ENCODE measurements at places on chromosomes 3 and 15.

GRCh38 chr3:31645256-31645655 lies 112.5 kb downstream of the STT3B start:
- DNase-seq, result no peak

- DNase-seq, result no peak
Measured at GRCh38 chr3:1048558-1048957, 44.3 kb upstream of the CNTN6 start.

GRCh38 chr3:4898454-4899313 lies 80.6 kb upstream of the BHLHE40 start:
- DNase-seq, result peak; percentile 12

- DNase-seq, result no peak
Measured at GRCh38 chr15:73936181-73936580, 9.9 kb downstream of the LOXL1 start.

DNA sequence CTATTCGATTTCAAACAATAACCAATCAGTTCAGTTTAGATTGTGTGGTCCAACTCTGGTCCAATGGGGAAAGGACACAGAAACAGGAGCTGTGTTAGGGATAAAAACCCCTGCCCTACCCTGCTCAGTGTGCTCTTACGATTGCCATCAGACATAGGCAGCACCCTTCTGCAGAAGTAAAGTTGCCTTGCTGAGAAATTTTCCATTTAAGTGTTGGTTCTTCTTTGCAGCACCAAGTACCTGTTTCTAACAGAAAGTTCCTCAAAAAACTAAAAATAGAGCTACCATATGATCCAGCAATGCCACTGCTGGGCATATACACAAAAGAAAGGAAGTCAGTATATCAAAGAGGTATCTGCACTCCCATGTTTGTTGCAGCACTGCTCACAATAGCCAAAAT lies 206.2 kb upstream of the CNTN4 start:
- DNase-seq, result no peak

DNA sequence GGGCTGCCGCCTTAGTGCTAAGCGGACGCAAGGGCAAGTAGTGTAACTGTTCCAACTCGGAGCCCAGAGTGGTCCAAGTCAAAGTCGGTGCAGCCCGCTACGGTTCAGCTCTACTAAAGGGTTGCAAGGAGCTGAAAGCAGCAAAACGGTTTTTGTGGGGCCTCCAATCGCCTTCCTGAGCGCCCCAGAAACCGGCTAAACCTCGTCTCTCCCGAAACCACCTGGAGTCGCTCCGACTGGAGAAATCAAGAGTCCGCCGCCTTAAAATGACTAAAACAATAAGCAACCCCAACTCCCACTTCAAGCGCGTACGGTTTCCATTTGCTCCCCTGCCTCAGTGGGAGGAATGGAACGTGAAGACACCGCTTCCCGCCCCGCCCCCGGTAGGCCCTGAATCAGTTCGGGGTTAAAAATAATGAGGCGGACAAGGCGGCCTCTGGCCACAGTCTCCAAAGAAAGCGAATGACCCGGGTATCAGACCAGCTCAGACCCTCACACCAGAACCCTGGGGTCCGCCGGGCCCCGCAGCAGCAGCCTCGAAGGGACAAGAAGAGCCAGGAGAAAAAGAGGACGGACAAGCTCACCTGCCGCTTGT lies 401 bp downstream of the SEC11A start:
- DNase-seq, result peak; percentile 47

DNA sequence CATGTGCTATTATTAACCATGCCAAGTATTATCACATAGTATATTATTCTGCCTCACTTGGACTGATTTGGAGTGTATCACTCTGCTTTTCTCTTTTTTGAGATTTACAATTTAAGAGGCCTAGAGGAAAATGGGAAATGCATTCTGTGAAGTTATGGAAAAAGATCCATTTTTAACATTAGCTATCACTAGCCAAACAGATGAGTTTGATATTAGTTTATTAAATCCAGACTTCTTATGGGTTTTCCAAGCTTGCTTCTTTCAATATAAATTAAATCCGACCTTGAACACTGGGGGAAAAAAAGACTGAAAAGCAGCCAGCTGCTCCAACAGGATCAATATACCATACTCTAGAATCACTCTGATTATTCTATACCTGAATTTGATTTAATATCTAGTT lies 30.1 kb upstream of the PLOD2 start:
- no peak for DNase-seq

GRCh38 chr15:95853350-95853749 lies 477.1 kb upstream of the NR2F2 start:
- DNase-seq, result no peak

GRCh38 chr15:61871926-61872522 lies 188.2 kb downstream of the VPS13C start:
- peak; percentile 43 for DNase-seq

- DNase-seq, result peak; percentile 25
Measured at GRCh38 chr3:46408853-46409252, 1.8 kb downstream of the CCRL2 start.

DNA sequence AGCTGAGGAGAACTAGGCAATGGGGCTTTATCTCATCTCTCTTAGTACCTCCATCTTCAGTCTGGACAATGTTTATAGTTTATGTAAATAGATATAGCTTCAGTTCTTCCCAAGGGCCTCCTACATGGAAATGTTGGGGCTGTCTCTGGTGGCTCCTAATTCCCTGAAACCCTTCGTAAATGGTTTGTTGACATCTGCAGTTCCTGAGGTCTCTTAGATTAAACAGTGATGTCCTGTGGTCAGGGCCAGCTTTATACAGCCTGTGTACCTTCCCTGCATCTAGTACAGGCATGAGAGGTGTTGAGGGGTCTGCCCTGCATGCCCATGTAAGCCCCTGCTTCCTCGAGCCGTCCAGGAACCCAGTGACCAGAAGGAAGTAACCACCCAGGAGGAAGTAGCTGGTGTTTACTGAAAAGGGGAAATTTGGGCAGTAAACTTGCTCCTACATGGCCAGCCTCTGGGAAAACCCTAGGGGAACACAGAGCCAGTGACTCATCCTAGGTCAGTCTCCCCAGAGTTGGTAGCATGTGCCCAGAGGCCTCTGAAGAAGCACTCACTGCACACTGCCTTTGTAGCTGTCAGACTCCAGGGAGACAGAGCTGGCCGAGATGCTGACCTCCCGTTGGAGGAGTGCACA lies 4.7 kb upstream of the TBC1D2B start:
- DNase-seq, result no peak

DNA sequence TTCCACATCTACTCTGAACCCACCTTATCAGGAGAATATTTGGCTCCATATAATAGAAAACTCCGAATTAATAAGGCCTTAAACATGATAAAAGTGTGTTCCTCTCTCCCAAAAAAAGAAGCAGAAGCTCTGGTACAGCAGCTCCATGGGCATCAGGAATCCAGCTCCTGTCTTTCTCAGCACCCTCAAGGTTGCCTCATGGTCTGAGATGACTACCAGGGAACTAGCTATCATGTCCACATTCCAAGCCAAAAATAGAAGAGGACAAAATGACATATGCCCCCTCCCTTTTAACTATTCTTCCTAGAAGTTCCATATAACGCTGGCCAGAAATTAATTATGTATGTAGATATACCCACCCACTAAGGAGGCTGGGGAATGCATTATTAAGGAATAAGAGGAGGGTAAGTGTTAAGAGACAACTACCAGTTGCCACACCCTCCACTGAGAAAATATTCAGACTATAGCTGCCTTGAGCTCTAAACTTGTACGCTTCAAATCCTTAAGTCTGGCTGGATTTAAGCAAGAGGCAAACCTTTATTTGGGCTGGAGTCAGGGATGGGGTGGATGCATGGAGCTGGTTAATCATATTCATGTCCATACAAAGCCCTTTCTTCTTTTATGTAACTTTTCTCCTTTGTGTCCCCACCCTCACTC lies 35.8 kb upstream of the CTDSPL start:
- DNase-seq, result no peak

GRCh38 chr3:187648177-187648576 lies 22.0 kb downstream of the SST start:
- DNase-seq, result no peak

- DNase-seq, result no peak
Measured at GRCh38 chr3:139586420-139587017, 47.0 kb upstream of the RBP1 start.

- no peak for DNase-seq
Measured at GRCh38 chr3:42660131-42660715, 6.7 kb downstream of the ZBTB47 start.

DNA sequence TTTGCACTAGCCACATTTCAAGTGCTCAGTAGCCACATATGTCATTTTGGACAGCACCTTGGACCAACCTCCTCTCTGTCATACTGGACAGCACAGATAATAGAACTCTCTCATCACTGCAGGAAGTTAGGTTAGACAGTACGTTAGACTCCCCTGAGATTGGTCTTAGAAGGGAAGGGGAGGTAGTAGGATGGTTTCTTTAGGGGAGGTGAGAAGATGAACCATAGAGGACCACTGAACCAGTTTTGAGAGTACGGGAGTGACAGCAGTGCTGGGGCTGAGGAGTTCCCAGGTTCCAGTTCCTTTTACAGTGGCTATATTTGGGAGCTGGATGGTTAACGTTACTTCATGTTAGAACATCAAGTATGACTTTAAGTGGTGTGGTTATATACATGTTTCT lies 7.8 kb downstream of the LRCH3 start:
- DNase-seq, result no peak

DNA sequence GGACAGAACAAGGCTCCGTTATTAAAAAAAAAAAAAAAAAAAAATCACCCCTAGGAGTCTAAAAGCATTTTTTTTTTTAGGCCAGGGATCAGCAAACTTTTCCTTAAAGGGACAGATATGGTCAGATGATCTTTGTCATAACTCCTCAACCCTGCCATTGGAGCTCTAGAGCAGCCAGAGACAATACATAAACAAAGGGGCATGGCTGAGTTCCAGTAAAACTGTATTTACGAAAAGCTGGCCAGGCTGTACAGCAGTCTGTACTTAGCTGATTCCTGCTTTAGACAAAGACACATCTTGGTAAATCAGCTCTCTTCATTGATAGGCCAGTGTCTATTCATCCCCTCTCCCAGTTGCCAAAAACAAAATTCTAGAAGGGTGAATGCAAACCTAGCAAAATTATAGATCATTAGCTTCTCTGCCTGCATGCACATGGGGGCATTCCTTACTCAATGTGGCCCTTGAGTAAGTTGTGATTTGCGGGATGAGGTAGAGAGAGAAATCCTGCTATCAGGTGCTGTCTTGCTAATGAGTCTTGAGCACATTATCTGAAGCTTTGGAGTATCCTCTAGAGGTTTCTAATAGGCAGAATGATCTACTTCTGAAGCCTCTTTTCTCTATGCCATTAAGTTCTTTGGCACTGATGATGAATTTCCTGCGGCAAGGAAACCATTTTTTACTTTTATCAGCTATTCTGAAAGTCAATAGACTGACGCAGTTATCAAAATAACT lies 35.2 kb downstream of the SENP8 start:
- DNase-seq, result no peak

GRCh38 chr3:189702066-189702646 lies 71.0 kb downstream of the TP63 start:
- no peak for DNase-seq

GRCh38 chr3:87822563-87822962 lies 236.2 kb downstream of the CGGBP1 start:
- DNase-seq, result no peak

- no peak for DNase-seq
Measured at GRCh38 chr15:85583923-85584390, 203.6 kb downstream of the AKAP13 start.

- DNase-seq, result no peak
Measured at GRCh38 chr3:160331127-160331937, 67.7 kb downstream of the IFT80 start.

DNA sequence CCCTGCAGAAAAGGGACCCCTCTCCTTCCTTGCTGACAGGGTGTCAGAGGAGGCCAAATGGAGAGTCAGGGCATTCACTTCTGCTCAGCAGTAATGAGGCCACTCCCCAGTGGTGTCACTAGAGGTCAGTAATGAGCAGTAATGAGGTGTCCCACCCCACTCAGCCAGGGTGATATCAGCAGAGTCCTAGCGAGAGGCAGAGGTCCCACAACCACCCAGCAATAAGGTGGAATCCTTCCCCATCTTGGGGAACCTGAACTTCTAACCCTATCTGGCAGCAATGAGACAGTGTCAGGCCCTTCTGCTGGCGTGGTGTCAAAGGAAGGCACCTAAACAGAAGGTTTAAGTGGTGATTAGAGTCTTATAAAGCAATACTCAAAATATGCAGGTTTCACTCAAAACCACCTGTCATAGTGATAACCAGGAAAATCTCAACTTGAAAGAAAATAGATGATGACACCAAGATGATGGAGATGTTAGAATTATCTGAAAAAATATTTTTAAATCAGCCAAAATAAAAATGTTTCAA lies 12.9 kb downstream of the OCA2 start:
- DNase-seq, result peak; percentile 79

GRCh38 chr3:159894386-159894785 lies 94.2 kb upstream of the IL12A start:
- DNase-seq, result no peak

DNA sequence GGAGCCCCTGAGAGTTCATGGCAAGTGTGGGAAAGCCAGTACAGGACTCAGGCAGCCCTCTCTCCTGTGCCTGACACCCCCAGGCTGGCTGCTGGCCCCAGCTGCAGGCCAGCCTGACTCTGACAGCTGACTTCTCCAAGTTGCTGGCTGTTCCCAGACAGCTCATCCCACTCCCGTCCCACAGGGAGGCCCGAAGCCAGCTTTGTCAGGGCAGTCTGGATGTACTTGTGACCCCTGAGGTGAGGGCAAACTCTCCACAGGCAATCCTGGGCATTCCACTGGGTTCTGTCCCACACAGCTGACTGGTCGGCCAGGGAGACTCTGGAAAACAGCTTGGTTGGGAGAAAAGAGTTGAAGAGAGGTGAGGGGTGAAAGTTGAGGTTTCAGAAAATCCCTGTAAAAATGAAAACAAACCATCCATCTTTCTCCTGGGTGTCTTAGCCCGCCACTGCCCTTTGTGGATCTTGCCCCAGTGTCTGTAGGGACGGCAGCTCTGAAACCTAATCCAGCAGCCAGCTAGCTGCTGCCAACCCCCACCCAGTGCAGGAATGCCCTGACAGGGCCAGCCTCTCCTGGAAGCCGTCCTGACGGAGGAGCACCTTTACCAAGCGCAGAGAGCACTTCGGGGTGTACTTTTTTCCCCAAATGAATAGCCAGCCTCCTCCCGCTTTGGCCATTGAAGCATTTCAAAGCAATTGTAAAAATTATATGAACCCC lies 87.9 kb downstream of the DNAJB8 start:
- no peak for DNase-seq

DNA sequence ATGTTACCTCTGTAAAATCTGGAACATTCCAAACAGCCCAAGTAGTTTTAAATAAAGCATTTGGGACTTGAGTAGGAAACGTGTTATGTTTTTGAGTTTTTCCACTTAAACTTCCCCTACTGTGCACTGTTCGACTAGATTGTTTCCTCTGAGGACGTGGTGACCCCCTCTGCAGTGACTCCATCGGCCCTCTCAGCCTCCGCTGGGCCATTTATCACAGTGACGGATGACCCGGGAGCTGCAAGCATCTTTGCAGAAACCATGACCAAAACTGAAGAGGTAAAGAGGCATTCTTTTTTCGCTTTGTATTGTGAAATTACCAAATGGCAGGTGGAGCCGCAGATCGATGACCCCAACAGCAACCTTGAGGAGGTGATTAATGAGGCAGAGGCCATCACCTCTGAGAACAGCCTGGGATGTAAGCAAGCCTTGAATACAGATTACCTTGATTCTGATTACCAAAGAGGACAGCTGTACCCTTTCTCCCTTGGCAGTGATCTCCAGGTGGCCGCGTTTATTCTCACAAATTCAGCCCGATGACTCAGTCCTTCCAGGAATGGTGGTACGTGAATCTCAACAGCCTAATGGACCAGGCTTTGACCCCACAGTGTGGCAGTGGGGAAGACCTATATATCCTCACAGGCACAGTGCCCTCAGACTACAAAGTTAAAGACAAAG lies 79.1 kb upstream of the FAN1 start:
- no peak for DNase-seq

GRCh38 chr3:112470788-112471187 lies 28.5 kb downstream of the BTLA start:
- no peak for DNase-seq
